ENCODE measurements at places on chromosomes 5 and 9.
A peak's percentile ranks its signal among the peaks of the same experiment; 100 is the strongest.

GRCh38 chr5:1242733-1243486 lies 17.7 kb downstream of the SLC6A18 start:
- DNase-seq, result no peak

DNA sequence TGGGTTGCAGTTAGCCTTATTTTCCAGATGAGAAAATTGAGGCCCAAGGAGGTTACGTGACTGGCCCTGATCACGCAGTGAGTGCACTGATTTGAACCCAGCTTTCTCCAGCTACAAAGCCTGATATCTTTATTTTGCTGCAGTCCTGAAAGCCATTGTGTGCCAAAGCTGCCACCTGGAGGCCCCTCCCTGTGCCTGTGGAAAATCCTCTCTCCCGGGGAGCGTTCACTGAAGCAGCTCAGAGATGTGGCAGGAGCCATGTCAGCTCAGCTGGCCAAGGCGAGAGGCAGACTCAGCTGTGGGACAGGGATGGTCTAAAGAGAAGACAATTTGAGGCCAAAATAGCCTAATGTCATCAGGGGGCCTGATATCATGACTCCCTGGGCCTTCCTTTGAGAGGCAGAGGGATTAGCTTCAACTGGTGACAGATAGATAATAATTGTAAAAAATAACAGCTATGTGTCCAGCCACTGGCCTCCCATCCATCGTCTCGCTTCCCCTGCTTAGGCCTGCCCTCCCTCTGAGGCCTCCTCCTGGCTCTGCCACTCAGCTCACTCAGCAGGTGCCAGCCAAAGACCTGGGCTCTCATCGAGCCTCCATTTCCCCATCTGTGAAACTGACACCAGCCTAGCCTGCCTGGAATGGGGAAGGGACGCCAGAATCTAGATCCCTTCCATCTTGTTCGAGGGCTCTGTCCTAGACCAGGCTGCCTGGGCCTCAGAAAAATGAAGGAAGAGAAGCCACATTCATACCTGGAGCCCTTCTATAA lies 74.3 kb upstream of the GGTA1 start:
- DNase-seq, result no peak

DNA sequence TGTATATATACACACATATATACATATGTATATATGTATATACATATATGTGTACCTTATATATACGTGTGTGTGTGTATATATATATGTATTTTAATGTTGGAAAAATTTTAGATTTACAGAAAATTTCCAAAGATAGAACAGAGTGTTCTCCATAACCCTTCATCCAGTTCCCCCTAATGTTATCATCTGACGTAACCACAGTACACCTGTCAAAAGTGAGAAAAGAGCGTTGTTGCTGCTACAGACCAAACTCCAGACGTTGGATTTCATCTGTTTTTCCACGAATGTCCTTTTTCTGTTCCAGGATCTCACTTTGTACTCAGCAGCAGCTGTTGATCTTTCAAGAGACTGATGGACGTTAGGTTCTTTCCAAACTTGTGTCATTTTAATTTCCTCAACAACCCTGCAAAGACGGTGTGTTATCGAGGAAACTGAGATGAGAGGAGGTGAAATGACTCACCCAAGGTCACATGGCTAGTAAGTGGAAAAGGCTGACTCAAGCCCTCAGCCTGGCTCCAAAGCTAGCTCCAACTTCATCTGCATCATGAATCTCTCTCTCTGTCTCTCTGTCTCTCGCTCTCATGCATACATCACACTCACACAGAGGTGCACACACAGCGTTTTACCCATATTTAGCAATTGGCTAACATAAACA lies 17.0 kb upstream of the NTNG2 start:
- no peak for DNase-seq

DNA sequence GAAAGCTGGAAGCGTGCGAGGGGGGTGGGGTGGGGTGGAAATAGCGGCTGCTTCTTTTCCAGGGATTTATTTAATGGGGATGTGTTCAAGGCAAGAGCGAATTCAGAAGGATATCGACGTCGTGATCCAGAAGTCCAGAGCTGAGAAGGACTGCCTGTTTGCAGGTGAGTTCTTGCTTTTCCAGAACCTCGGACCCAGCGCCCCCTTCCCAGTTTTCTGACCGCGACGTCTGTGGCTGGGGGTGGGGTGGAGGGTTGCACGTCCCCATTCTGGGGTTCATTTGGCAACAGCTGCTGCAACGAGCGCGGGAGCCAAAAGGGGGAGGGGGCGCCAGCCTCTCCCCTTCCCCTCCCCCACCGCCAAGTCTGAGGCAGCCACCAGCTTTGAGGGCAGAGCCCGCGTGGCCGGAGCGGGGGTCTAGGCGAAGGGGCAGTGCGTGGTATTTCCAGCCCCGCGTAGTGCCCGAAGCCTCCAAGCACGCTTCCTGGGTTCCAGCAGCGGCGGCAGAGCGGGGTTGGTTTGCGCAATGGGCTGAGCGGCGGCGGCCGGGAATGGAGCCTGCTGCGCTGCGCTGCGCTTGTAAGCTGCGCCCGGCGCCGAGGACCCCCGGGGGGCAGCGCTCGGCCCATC lies 701 bp downstream of the PARP8 start:
- DNase-seq, result peak; percentile 48

DNA sequence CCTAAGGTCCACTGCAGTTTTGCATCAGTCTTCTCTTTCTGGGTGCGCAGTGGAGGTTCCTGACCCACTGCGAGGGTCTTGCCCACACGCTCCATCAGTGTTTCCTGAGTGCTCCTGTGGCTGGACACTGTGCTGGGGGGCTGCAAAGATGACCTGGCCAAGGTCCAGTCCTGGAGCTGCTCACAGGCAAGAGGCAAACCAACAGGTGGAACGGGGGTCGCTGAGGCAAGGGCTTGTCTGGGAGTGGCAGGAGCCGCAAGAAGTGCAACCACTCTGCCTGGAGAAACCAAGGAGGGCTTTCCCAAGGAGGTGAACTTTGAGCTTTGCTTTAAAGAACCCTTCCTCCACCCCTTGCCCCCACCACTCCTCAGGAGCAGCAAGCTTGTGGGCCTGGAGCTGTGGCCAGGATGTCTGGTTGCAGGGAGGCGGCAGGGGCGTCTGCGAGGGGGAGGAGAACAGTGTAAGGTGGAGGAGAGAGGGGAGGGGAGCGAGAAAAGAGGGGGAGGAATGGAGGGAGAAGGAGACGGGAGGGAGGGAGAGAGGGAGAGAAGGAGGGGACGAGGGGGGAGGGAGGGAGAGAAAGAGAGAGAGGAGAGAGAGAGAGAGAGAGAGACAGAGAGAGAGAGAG lies 444 bp upstream of the CPLX2 start:
- DNase-seq, result no peak

DNA sequence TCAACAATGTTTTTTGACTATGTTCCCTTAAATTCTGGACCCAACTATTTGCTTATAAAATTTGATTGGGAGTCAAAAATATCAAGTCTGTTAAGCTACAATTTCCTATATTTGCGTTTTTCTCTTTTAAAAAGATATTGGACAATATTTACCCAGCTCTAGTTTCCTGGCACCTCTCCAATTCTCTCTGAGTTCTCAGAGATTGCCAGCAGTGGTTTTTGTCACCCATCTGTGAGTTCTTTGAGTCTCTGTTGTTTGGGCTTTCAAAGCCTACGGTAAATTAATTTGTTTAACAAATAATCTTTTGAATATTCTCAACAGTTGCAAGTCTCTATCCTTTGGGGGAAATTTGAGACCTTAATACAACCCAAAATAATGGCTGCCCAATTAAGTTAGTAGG lies 174.2 kb upstream of the PUM3 start:
- no peak for DNase-seq

GRCh38 chr5:80061547-80061946 lies 26.4 kb downstream of the THBS4 start:
- no peak for DNase-seq

DNA sequence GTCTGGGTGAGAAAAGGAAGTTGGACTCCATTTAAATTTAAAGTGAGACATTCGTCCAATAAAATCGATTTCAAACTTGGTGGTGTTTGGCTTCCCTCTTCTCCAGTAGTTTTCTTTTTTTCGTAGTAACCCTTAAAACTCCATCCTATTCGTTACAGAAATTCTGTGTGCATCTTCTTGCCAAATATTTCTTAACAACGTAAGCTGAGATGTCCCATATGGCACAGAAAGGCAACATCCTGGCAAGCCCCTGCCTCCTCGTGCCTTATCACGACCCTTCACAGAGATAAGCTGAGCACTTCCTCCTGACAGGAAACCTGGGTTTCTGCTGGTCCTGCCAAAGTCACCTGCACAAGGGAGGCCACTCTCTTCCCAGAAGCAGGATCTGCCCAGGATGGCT lies 11.8 kb upstream of the ADAMTS2 start:
- DNase-seq, result no peak

GRCh38 chr5:178241231-178241663 lies 8.6 kb upstream of the PHYKPL start:
- no peak for DNase-seq

GRCh38 chr5:180136630-180137381 lies 65.2 kb upstream of the RNF130 start:
- no peak for DNase-seq

DNA sequence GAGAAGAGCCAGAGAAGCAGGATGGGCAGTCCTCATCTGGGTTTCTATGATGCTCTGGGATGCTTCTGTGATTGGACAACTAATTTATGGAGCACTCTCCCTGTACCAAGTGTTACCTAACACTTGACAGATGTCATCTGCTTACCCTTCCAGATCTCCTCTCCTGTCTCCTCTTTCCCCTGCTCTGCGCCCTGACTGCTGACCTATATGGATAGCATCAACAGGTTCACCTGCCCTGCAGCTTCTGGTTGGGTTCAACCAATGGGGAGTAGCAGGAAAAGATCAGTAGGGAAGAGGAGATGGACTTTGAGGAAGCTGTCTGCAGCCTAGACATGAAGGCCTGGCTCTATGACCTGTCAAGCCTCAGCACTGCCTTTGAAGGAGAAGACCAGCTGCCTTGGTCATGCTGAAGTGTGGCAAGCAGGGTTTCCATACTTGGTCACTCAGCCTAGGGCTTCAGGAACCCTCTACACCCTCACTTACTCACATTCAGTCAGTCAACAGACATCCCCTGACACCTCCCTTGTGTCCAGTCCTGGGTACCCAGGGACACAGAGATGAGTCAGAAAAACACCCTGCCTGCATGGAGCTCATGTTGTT lies 11.3 kb upstream of the P4HA2 start:
- no peak for DNase-seq

All from activated T-helper 9 cell treated with anti-CD3 and anti-CD28 coated beads, Interleukin-2, amount 50 U/mL, for 16 hours (primary cell).